ENCODE measurements at places on chromosomes 5 and 9.

DNA sequence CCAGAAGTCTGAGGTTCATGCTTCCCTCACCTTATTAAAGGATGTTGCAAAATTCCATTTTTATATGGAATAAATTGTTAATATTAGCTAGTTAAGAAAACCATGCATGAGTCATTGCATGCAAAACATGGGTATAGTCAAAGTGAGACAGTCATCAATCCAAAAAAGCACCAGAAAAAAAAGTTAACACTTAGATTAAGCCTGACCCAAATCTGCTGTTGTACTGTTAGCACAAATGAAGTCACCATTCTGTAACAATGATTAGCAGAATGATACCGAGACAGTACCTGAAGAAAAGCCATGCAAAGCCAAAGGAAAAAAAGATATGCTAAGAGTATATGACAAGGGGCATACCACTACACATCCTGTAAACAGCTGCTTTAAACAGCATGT lies 49.5 kb downstream of the PKD2L2 start:
- DNase-seq = no peak

GRCh38 chr5:81719743-81720345 lies 31.1 kb downstream of the SSBP2 start:
- DNase-seq = no peak

GRCh38 chr9:116662646-116663310 lies 24.3 kb upstream of the TRIM32 start:
- DNase-seq = no peak

DNA sequence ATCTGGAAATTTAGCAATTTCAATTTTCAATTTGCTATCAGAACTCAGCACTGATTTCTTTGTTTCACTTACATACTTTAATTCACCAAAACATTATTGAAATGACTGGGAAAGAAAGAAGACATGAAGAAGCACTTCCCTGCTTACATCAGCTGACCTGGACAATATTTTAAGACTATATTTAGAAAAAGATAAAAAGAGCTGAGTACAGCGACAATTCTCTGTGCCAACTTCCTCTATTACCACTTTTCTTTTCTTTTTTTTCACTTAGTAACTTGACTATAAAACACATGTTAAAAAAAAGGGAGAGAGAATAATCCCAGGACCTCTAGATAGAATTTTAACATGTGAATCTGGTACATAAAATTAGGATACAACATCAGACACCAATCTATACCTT lies 35.6 kb downstream of the MEF2C start:
- DNase-seq = no peak

GRCh38 chr5:176631383-176632200 lies 1.1 kb downstream of the EIF4E1B start:
- DNase-seq = no peak

GRCh38 chr9:83039303-83039702 lies 23.6 kb downstream of the RASEF start:
- DNase-seq = no peak

DNA sequence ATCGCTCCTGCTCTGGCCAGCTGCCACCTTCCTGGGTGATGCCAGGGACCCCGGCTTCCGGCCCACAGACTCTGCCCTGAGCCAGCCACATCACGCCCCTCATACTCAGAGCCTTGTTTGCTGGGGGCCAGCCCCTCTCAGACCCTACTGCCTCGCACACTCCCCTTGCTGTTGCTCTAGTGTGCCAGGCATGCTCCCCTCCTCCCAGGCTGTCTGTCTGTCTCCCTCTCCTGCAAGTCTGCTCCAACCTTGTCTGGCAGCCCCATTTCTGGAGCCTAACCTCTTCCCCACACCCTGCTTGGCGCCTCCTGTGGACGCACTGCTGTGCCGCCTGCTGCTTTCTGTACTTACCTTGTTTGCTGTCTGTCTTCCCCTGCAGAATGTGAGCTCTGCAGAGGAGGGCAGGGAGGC lies 184.7 kb downstream of the HSPA4 start:
- DNase-seq = no peak

- DNase-seq = peak; percentile 69
These were observed 2.8 kb downstream of the TMEM171 start for GRCh38 chr5:73122875-73123810.

DNA sequence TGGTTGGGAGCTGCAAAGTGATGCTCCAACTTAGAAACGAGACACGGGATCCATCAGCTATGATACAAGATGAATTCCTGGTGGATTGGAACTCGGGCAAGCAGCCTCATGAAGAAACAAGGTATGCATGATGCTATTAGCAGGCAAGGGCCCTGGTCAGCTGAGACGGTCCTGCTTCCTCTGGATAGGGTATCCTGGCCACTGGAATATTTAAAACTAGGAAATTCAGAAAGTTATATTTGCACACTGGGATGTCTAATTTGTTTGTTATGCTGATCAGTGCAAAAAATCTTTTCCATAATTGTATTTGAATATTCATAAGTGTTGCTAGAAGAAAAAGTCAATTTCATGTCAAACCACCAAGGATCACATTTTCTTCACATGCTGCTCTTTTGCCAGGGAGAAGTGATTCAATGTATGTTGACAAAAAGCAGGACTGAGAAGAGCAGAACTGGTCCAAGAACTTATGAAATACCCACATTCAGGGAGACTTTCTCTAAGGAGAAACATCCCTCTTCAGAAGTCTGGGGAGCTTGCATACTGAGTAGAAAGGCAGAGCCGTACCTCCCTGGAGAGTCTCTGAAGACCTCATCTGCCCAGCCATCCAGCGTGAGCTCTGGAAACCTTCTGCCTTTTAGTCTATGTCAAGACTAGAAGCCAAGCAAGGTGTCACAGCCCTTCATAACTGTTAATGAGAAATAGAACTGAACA lies 6.7 kb upstream of the NXNL2 start:
- DNase-seq = no peak

- peak; percentile 93 for DNase-seq
These were observed 305.1 kb upstream of the RGMB start for GRCh38 chr5:98468188-98468869.

DNA sequence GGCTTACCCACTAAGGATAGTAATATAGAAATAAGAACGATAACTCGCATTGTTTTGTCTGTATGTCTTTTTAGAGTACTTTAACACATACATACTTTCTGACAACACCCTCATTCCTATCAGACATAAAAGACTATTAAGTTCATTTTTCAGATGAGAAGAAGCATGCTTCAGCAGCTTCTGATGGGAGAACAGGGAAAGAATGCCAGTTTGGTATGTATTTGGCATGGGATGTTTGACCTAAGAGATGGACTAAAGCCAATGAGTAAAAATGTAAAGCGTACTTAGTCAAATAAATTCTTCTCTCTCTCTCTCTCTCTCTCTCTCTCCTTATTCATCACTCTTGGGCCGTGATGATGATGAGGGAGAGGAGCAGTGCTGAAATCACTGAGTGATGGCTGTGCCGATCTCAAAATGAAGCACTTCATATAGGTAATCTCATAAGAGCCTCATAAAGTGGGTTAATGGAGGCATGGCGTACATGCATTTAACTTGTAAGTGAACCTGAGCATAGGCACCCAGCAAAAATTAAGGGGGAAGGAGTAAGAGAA lies 71.5 kb downstream of the SLIT3 start:
- peak; percentile 84 for DNase-seq

GRCh38 chr5:78287833-78288232 lies 6.7 kb downstream of the AP3B1 start:
- DNase-seq = peak; percentile 80
